ENCODE measurements at places on chromosomes 3 and 15. TPM values are rescaled to one million over a fixed set of nuclear protein-coding genes. Genes with fewer than 3 reads are reported as not detected.

Gene CELF6
- 0.20 TPM for total RNA-seq

DNA sequence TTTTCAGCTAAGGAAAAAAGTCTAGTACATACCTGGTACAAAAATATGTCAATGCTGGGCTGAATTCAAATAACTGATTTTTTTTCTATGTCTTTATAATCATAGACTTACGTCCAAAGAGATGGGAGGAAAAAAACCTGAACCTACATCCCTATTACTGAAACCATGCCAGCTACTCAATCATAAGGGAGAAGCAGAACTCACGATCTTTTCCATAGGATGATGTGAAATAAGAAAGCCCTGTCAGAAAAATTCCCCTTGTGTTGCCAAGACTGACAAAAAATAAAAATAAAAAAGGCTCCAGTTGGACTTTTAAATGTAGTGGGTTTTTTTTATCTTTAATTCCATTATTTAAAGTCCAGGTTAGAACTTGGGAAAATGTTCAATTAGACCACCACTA lies 3.3 kb downstream of the MSL2 start:
- no peaks in the 10 kb centered on the region for H3K27me3 ChIP-seq
- H3K4me1 ChIP-seq, result peaks cover 57% of the 10 kb centered on the region
- no peaks in the 10 kb centered on the region for H3K36me3 ChIP-seq
- peak overlapping the region; percentile 100 for H3K27ac ChIP-seq

GRCh38 chr15:48041454-48041853 lies 79.3 kb upstream of the SLC24A5 start:
- no peak overlapping the region for H3K27ac ChIP-seq
- peaks cover 2% of the 10 kb centered on the region for H3K27me3 ChIP-seq
- H3K36me3 ChIP-seq, result no peaks in the 10 kb centered on the region
- no peak for DNase-seq
- no peaks in the 10 kb centered on the region for H3K4me1 ChIP-seq
- no peak overlapping the region for H3K4me3 ChIP-seq

Gene FBXL22
- total RNA-seq, result 0.27 TPM

All from psoas muscle (tissue), 8 donors.